Inflammatory macrophage treated with lipopolysaccharide for 1 hour (primary cell): ENCODE measurements at places on chromosomes 1 and 21.

DNA sequence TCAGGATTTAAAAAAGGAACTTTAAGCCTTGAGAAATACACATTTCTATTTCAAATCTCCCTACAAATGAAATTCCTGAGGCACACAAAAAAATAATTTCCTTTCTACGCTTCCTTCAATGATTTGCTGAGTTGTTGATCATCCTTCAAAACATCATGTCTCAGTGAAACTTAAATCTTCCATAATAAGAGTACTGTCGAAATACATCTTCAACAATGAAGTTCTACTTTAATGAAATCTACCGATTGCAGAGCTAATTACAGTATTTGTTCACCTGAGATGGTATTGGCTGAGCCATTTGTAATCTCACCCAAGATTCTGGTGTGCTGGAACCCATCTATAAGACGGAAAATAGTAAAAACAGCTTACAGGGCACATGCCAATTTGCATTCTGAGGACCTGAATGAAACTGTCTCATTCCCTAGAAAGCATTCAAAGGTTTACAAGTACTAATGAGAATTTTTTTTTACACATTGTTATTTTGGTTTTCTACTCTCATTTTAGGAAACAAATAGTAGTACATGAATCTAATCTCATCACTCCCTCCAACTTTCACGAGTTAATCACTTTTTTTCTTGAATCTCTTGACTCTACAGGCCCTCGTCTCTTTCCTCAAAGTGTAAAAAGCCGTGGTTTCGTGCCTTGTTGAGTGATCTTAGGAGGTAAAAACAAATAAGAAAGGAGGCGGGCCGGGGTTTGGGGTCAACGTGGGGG is 1.1 kb downstream of the CHML start:
- no peak for DNase-seq

DNA sequence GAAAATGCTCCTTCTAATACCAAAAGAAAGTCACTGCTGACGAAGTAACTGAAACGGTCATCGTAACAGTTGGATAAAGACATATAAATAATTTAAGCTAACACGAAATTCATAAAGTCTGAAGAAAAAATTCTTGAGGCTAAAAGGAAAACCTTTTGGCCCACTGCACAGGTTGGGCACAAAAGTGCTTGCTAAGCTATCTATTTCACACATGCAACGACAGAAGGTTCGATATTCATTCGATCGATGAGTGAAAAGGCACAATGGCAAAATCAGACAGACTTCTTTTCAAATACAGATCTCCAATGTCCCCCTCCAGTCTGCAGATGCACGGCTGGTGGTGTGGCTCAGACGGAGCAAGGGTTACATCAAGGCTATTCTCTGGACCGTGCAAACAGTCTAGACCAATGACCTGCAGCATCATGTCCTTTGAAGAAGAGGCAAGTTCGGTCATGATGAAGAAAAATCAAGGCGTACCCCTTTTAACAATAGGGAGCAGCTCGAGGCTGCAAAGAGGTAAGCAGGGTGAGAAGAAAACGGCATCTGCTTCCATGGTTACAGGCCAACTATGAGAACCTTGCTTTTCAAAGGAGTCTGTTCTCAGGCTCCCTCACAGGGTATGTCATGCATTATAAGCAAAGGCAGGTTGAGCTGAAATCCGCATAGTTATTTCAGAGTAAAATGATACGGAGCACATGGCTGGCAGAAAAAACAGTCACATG is 579.6 kb downstream of the USP25 start:
- DNase-seq: no peak

GRCh38 chr1:193519922-193520321 is 333.5 kb upstream of the B3GALT2 start:
- no peak for DNase-seq

DNA sequence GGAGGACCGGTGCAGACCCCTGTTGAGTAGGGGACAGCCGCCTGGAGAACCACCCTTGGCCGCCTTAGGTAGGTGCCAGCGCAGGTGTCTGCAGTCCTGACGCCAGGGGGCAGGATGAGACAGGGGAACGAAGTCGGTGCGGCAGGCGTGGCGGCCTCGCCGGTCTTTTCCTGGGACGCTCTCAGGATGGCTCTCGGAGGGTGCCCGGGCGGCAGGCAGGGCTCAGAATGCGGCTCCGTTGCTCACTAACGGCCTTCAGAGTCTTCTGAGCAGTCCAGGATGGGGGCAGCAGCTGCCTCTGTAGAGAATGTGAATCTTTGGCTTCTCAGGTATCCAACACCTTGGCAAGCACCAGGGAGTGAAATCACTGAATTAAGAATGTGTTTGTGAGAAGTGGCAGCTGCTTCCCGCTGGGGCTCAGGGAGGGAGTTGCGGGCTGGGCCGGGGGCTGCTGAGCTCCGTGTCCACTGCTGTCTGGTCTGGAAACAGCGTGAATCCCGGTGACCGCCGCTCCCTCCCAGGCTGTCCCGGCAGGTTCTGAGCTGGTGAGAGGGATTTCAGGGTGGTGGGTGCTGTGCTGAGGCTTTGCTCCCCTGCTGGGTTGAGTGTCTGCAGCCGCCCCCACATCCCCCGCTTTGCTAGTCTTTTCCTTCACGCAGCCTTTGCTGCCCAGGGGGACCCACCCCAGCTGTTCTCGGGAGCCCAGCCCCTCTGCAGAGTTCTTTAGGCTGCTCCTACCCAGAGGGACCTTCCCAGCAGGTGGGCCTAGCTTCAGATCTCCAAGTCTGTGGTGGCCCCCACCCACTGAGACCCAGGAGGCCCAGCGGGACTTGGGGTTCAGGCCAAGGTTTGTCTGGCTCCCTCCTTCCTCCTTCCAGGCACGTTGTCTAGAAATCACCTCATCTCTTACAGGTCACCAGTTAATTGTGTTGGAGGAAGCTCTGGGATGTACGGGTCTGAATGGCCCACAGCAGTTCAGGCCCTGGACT is 11.1 kb upstream of the C1orf174 start:
- DNase-seq: peak; percentile 42

DNA sequence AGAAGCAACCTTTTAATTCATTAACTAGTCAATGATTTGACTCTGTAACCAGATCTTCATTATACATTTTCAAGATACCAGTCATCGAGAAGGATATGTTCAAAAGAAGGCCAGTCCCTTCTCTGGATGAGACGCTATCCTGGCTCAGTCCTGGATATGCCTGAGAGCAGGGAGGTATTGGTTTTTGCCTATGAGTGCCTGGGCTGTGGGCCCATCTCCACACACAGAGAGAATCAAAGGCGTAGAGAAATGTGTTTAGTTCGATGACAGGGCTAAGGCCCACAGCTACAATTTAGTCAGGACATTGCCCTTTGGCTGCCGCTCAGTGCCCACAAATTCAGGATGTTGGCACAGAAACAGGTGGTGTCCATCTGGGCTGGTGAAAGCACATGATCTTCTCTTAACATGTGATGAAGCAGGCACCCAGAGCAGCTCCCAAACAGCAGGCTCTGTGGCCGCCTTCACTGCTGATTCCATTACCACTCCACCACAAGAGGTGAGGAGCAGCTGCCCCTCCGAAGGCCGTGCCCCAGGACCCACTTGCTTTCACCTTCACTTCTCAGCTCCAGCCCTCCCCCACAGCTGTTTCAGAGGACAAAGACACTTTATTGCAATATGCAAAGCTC is 24.7 kb downstream of the ACKR1 start:
- DNase-seq: no peak

GRCh38 chr1:23667411-23667810 is 24.2 kb upstream of the RPL11 start:
- DNase-seq: no peak

GRCh38 chr1:100869996-100870395 is 24.6 kb downstream of the EXTL2 start:
- DNase-seq: no peak

DNA sequence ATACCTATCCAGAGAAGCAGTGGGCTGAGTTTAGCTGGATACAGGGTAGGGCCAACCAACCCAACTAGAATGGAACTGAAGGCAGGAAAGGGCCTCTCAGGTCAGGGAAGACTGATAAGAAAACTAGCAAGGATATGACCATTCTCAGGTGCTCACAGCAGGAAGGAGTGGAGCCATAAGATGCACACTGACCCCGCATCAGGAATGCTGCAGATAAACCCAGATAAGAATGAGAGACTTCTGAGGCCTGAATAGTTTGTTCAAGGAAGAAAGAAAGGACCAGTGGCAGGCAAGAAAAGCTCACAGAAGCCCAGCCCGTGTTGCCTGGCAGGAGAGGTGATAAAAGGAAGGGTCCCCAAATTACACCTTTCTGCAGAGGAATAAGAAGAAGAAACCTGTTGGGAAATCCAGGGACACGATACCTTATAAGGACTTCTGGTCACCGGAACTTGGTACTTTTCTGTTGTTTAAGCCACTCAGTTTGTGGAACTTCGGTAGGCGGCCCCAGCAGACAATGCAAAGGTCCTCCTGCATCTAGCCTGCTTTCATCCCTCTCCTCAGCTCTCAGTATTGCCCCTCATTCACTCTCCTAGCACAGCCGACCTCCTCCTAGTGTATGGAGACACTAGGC is 58.9 kb downstream of the ATP1A1 start:
- no peak for DNase-seq

- DNase-seq: peak; percentile 76
Measured at GRCh38 chr1:94602316-94602715, 60.8 kb upstream of the F3 start.

GRCh38 chr1:157181790-157182189 is 43.6 kb upstream of the ETV3 start:
- no peak for DNase-seq

DNA sequence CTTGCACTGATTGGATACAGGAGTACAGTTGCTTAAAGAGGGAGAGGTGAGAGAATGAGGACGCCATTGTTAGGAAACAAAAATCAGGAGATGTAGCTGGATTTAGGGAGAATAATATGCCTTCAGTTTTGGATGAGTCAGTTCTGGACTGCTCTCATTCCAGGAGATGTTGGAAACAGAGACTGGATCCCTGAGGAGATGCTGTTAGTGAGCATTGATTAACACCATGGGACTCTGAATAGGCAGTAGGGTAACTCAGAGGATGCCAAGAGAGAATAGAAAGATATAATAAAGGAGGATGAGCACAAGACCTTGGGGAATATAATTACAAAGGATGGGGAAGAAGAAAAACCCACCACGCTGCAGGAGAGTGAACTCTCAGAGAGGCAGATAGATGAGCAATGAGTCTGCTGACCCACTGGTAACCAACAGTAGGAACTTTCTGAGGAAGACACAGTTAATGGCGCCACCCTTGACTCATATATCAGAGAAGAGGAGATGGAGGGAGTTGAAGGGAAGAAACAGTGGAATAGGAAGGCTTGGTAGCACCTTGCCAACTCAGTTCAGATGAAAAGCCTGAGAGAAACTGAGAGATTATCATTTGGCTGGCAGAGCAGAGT is 10.5 kb downstream of the KCNJ15 start:
- peak; percentile 36 for DNase-seq

- DNase-seq: no peak
Measured at GRCh38 chr21:44994047-44994694, 54.3 kb downstream of the SLX9 start.

- DNase-seq: no peak
Measured at GRCh38 chr1:167304165-167304564, 83.5 kb downstream of the POU2F1 start.

DNA sequence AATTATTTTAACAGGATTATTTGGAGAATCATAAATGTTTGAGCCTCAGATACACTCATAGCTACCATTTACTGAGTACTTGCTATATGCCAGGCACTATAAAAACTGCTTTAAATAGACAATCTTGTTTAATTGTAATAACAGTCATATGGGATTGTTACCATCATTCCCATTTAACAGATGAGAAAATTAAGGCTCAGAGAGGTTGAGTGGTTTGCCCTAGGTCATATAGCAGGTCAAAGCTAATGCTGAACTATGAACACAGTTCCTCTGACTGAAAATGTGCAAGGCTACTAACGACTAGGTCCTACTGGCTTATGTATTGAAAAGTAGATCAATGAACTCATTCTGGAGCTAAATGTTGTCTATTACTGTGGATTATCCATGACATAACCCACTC is 63.4 kb downstream of the DDR2 start:
- no peak for DNase-seq

DNA sequence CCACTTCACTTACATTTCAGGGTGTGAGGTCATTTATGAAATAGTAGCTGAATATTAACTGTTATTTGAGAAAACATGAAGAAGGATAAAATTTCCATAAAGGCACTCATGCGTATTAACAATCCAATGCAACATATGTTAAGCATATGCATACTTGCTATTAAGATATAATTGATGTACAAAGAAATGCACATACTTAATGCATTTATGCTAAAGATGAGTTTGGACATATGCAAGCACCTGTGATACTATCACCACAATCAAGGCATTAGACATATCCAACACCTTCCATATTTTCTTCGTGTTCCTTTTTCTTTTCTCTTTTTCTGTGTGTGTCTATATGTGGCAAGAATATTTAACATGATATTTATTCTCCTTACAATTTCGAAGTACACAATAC is 464.8 kb upstream of the BRINP3 start:
- no peak for DNase-seq

DNA sequence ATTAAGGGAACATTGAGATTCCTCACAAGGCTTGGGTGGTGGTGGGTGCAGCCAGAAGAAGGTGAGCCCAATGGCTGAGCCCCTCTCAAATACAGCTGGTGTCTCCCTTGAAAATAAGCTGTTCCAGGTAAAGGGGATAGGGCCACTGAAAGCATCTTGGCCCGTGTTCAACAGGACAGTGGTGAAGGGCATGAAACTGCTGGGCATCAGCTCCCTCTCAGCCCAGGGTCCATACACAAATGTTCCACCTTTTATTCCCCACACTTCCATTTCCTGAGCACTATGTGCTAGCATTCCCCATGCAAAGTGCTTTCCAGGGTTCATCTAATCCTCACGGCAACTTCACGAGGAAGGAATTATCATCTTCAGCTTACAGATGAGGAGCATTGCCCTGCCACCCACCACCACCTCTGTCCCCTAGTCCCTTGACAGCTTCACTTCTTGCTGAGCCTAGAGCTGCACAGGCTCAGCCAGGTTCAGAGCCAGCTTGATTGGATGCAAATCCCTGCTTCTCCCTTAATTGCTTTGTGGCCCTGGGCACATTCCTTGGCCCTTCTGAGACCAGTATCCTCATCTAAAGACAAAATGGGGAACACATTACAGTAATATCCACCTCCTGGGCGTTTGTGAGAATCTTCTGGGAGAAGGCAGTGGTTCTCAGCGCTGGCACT is 9.6 kb downstream of the TAGLN2 start:
- DNase-seq: no peak

- no peak for DNase-seq
Measured at GRCh38 chr1:22331618-22332423, 119.8 kb upstream of the ZBTB40 start.
